ENCODE measurements at places on chromosomes 13 and 19.

DNA sequence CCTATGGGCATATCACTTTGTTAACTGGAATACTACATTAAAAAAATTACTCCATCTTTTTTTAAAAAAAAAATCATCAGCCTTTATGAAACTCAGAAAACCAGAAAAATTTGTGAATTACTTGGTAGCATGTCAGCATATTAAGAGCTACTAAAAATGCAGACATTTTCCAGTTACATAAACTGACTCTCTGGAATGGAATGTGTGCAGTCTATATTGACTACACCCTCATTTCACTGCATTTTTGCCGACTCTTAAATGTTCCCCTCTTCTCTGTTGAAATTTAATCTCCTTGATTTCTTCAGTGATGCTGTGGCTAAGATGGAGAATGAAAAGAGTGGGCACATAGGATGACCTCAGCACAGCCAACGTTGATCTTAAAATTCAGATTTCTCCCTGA lies 393.8 kb downstream of the ITGBL1 start:
- DNase-seq = no peak

- DNase-seq = peak; percentile 91
These were observed 5.5 kb downstream of the CCDC124 start for GRCh38 chr19:17938092-17938845.

DNA sequence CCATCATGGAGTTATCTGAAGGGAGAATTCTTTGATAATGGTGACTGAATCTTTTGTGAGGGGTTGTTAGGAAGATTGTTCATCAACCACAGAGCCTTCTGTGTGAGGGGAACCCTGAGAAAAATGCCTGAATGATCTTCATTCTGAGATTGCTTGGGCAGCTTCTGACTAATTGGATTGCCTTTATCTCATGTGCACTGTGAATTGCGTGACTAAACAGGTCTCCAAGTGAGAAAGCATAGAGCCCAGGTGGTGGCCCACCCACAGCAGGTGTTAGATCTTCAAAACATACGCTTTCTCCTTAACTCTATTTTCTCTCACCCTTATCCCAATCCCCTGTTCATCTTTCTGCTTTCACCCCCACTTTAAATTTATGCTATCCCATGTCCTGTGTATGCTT lies 58.3 kb downstream of the DOCK9 start:
- no peak for DNase-seq

DNA sequence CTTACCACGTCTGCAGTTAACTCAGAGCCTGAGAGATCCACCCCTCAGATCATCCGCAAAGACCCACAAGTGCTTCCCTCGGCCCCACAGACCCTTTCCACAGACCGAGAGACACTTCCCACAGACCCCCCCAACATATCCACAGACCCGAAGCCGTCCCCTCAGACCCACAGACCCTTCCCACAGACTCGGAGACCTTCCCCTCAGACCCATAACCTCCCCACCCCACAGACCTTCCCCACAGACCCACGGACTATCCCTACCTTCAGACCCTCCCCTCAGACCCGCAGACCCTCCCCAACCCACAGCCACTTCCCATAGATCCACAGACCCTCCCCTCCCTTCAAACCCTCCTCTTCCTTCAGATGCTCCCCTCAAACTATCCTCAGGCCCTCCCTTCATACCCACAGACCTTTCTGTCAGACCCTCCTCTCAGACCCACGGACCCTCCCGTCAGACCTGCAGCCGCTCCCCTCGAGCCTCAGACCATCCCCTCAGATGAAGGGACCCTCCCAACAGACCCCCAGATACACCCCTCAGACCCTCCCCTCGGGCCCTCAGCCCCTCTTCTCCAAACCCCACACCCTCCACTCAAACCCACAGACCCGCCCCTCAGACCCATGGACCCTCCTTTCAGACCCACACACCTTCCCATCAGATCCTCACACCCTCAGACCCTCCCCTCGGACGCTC lies 20.1 kb upstream of the TFDP1 start:
- no peak for DNase-seq

DNA sequence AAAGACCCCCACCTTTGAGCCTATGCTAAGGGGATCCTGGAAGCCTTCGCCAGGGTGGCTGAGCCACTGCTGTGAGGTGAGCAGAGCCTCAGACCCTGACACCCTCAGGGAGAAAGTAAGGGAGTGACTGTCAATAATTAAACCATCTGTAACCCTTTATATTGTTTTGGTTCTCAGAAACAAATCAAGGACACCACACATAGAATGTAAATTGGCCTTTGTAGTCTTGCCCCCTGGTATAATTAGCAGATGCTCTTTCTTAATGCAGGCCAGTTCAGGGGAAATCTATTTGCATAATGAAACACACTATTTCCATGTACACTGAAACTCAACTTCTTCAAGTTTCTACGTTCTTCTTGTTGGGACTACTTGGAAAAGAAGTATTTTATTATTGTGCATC lies 127.7 kb upstream of the EDNRB start:
- DNase-seq = no peak

- no peak for DNase-seq
These were observed 2.1 kb downstream of the NECTIN2 start for GRCh38 chr19:44848036-44848811.

GRCh38 chr19:35774274-35775045 lies 904 bp upstream of the ARHGAP33 start:
- no peak for DNase-seq

DNA sequence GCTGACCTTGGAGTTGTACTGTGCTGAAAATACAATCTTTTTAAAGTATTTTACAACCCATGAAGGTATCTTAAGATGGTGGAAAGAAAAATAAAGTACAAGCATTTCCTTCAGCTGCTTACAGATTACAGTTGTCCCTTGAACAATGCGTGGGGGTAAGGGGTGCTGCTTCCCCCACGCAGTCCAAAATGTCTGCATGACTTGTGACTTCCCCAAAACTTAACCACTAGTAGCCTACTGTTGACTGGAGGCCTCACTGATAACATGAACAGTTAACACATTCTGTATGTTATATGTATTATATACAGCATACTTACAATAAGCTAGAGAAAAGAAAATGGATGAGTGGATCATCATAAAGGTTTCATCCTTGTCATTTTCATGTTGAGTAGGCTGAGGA lies 45.3 kb upstream of the ZNF599 start:
- DNase-seq = no peak

DNA sequence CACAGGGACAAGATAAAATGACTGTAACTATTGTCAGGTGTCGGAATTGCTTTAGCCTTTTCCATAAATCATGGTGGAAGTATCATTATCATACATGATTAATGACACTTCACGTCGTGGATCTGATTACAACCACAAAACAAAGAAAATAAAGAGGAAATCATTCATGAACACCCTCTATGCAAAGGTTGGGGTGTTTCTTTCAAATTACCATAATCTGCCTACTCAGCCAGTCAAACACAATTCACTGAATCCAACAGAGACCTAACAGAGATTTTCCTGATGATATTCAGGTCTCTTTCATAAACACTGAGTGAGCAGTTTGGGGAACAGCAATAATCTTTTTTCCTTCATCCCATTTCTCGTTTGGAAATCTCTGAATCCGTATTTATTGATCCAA lies 625.6 kb downstream of the DCT start:
- DNase-seq = no peak

GRCh38 chr13:102628559-102628958 lies 31.8 kb downstream of the TPP2 start:
- no peak for DNase-seq

- no peak for DNase-seq
These were observed 92.6 kb upstream of the FAM216B start for GRCh38 chr13:42688821-42689220.

GRCh38 chr13:38998739-38999138 lies 8.1 kb upstream of the STOML3 start:
- DNase-seq = no peak

GRCh38 chr19:31718898-31719297 lies 369.7 kb upstream of the TSHZ3 start:
- DNase-seq = no peak

DNA sequence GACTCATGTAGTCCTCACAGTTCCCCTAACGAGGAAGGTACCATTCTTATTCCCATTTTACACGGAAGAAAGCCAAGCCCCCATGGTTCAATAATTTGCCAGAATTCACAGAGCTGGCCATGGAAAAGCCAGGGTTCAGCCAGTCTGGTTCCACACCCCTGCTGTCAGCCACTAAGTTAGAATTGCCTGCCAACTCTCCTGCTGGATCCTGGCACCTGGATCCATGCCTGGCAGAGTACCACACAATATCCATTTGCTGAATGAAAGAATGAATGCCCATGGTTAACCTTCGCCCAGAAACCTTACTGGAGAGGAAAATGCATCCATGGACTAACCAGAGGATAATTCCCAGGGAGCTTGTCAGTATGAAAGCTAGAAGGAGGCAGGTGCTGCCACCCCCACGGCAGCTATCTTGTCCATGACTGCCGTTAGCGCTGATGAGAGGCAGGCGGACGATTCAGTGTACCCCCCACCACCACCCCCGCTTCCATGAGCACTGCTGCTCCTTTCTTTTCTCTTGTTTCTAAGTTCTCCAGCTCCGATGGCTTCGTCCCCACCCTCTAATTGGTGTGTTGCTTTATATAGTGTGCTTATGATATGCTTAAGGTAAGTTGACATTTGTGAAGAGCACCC lies 114.5 kb downstream of the SLC7A1 start:
- no peak for DNase-seq

DNA sequence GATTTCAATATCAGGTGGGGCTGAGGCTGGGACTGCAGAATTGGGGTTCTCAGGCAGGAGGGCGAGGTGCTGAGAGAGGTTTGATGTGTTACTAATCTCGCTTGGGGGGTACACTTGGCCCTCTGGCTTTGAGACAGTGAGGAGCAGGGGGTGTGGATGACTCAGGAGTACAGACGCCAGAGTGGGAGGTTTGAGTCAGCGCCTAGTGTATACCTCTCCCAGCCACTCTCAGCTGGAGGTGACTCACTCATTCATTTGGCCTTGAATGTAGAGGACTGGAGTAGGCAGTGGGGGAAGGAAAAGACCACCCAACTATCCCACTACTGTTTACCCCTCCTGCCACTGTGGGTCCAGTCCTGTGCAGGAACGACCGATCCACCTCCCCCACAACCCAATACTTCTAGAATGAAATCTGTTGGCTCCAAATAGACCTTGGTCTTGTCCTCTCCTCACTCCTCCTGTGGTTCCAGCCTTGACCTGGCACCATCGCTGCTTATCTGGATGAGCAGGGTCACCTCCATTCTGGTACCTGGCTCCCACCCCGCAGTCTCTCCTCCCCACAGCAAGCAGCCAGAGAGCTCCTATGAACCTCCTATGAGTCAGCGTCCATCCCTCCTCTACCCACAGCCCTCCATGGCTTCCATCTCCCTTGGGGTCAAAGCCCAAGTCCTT lies 20.1 kb upstream of the ZNRF4 start:
- no peak for DNase-seq

GRCh38 chr13:33933810-33934209 lies 115.9 kb downstream of the RFC3 start:
- no peak for DNase-seq

- peak; percentile 87 for DNase-seq
These were observed 53.2 kb downstream of the CDADC1 start for GRCh38 chr13:49300739-49301589.

DNA sequence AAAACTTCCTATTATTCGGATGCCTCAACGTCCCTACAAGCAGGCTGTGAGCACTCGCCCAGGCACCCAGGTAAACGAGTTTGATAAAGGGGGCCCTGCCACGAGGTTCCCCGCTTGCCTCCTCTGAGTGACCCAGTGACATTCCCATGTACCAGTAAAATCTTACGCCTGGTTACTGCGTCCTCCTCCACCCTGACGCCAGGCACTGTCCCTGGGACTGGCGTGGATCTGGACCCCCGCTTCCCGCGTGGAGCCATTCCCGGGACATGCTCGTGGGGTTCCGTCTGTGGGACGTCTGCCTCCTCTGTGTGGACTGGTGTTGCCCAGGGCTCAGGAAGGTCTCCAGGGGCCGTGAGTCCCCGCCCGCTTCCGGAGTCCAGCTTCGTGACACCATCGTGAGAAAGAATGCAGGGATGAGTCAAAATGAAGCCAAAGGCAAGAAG lies 407 bp upstream of the ZNF550 start:
- no peak for DNase-seq

DNA sequence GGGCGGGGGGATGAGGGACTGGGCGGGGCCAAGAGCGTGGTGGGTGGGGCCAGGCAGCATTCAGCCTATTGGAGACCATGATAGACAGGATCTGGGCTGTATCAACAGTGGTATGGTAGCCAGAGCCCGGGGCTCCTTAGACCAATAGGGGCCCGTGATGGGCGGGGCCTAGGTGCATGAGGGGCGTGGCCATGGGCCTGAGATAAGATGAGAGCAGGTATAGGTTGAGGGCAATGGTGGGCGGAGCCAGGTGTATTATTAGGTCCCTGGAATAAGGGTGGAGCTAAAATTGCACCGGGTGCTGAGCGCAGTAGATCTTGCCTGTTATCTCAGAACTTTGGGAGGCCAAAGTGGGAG lies 5.3 kb downstream of the ABCA7 start:
- DNase-seq = peak; percentile 75

DNA sequence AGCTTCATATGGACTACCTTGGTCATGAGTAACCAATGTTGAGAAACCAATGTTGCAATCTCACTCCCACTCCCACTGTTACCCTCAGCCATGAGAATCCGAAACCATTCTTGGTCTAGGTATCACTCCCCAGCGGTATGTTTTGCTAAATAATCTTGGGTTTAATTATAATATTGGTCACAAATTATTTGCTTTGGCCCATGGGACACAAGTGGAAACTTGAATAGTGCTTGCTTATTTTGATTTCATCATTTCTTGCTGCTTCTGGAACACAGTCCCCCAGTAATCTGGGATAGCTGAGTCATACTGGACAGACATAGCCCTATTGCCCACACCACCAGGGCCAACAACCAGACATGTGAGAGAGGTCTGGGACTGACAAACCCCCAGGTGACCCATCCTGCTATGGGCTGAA lies 171.6 kb upstream of the IPO5 start:
- DNase-seq = no peak

- DNase-seq = no peak
These were observed 294.6 kb downstream of the ITGBL1 start for GRCh38 chr13:101747039-101747438.

DNA sequence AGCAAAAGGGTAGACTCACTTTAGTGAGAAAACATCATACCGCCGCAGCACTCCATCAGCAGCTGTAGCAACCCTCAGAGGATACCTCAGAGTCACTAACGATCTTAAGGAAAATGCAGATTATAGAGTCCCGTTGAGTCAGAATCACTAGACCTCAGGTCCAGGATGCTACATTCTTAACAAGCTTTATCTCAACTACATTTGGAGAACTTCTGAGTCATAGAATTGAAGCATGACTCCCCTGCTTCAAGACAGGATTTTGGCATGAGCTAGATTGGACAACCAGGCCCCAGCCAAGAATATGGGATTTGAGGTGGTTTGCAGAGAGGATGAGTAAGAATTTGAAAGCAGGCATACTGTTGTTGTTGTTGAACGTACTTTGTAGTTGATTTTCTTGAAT lies 118.9 kb upstream of the UBL3 start:
- DNase-seq = no peak

- no peak for DNase-seq
These were observed 437.9 kb downstream of the FOXO1 start for GRCh38 chr13:40228496-40228895.

GRCh38 chr19:29001597-29002245 lies 211.2 kb downstream of the UQCRFS1 start:
- DNase-seq = no peak

GRCh38 chr19:50292216-50292827 lies 36.9 kb downstream of the KCNC3 start:
- DNase-seq = no peak

GRCh38 chr13:50891206-50891605 lies 18.4 kb upstream of the RNASEH2B start:
- no peak for DNase-seq
